ENCODE measurements at places on chromosomes 4 and X.

DNA sequence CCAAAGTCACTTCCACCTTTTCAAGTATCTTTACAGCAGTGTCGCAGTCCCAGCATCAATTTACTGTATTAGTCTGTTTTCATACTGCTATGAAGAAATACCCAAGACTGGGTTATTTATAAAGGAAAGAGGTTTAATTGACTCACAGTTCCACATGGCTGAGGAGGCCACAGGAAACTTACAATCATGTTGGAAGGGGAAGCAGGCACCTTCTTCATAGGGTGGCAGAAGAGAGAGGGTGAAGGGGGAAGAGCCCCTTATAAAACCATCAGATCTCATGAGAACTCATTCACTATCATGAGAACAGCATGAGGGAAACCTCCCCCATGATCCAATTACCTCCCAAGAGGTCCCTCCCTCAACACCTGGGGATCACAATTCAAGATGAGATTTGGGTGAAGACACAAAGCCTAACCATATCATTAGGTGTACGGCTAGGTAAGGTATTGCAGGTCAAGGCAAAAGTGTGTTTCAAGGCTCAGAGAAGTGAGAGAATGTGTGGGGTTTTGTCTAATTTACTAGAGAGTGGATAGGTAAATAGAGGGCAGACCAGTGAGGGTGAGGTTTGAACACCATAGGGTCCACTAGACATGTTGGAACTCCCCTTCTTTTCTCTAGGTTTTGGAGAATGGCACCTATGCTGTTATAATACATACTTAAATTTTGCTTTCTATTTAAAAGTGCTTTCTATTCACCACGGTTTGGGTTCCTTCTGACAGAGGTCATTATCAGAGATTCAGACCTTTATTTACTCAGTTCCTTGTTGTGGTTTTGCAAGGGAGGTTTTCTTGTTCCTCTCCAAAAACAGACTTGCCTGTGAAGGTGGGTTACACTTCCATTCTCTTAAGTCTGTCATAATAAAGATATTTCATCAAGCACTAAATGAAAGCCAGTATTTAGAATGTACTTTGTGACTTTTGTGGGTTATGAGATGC, 186.6 kb downstream of the CPEB2 start:
- DNase-seq: no peak

DNA sequence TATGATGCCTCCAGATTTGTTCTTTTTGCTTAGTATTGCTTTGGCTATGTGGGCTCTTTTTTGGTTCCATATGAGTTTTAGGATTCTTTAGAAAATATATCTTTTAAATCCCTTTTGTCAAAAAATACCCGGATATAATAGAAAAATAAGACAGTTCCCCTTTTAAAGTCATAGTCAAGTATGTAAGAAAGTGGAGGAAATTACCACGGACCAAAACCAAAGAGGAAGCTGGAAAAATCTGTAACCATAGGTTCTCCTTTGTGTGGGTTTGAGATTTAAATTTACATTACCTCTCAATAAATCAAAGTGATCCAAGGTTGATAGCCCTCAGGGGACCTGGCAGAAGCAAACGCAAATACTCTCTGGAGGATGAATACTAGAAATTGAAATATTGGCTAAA, 58.3 kb upstream of the PACRGL start:
- DNase-seq: no peak

DNA sequence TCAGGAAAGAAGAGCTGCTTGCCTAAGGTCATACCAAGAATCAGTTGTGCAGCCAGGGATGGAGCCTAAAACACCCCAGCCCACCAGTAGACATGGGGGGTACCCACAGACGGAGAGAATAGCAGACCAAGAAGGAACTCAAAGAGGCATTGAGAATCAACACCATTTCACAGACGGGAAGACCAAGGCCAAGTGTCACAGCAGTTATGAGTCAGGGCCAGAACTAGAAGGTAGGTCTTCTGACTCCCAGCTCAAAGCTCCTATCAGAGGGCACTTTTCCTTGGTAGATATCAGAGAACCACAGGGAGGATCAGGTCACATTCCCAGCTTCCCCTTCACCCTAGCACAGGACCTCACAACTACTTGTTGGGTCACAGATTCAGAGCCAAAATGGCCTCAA, 14.5 kb downstream of the OTUD5 start:
- DNase-seq: no peak

GRCh38 chr4:164012396-164013027, 518.0 kb downstream of the TMA16 start:
- DNase-seq: peak; percentile 65

DNA sequence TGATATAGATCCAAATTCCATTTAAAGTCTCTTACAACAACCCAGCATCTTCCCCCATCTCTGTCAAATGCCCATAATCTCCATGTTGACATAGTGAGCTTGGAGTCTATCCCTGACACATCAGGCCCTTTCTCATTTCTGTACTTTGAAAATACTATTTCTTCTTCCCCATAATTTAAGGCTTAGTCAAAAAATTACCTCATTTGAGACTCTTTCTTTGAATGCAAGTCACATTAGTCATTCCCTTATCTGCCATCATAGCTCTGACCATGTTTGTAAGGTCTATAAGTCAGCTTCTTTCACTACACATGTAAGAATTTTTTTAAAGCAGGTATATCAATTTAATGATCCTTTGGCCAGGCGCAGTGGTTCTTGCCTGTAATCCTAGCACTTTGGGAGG, 99.9 kb downstream of the DDX60 start:
- peak; percentile 80 for DNase-seq

DNA sequence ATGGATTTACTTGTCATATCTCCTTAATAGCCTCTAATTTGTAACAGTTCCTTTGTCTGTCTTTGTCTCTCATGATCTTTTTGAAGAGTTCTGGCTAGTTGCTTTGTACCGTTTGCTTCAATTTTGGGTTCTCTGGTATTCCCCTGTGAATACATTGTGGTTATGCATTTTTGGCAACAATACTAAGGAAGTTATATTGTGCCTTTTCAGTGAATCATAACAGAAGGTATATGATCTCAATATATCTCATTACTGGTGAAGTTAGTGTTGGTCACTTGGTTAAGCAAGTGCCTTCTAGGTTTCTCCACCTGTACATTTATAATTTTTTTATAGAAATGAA, 48.6 kb downstream of the DCLK2 start:
- DNase-seq: peak; percentile 51

- DNase-seq: no peak
These were observed 14.5 kb downstream of the GUCY1B1 start for GRCh38 chr4:155773196-155773800.

- DNase-seq: peak; percentile 63
These were observed 6.0 kb downstream of the FRG2 start for GRCh38 chr4:190020790-190021717.

- DNase-seq: no peak
These were observed 10.0 kb downstream of the HTRA3 start for GRCh38 chr4:8279321-8280157.

- DNase-seq: peak; percentile 18
These were observed 756.1 kb downstream of the SH3BGRL start for GRCh38 chrX:81957900-81958545.

DNA sequence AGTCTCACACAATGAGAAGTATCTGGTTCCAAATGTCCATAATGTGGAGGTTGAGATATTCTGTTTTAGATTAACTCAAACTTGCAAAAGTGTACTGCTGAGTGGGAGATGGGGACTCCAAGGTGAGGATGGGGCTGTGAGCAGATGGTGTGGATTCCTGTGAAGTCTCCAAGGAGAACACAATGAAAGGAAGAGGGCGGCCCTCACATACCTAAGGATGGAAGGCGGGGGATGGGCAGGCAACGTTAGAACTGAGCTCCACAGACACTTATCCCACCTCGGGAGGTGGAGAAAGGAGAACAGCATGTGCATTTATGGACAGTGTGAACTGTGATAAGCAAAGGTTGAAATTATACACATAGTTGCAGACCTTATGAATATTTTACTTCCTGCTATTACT, 9.9 kb upstream of the SPATA4 start:
- DNase-seq: no peak

DNA sequence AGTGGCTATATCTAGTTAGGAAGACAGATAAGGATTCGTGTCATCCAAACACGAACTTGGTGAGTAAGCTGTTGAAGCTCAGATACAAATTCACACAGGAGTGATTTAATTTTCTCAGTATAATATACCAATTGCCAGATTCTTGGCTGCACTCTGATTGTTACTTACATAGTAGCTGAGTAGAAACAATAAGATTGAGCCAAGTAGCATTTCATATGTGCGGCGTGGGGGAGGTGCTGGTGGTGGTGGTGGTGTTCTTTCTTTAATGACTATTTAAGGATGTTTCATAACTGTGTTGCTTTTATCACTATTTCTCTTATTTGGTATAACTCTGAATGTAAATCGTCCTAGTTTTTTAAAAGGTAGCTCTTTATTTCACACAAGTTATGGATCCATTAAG, 102.9 kb downstream of the UGT8 start:
- no peak for DNase-seq

DNA sequence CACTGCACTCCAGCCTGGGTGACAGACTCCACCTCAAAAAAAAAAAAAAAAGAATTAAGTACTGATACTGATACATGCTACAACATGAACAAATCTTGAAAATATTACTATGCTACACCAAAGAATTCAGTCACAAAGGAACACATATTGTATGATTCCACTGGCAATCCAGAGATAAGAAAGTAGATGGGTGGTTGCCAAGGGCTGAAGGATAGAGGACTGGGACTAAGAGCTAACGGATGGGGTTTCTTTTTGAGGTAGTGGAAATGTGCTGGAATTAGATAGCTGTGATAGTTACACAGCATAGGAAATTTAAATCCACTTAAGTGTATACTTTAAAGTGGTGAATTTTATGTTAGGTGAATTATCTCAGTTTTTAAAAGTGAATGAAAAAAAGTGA, 12.5 kb downstream of the ATP11C start:
- no peak for DNase-seq

DNA sequence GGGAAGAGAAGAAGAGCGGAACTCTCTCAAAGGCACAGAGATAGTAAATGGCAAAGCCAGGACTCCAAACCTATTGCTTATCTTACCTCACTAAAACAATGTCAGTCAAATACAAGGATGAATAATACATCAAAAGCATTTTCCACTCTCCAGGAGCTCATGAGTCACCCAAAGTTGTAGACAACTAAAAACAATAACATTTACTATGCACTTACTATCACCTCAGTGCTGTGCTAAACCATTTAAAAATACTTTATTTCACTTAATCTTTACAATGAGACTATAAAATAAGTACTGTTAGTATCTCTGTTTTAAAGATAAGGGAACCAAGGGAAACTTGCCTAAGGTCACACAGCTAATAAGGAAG, 163.2 kb upstream of the SPANXC start:
- peak; percentile 71 for DNase-seq

DNA sequence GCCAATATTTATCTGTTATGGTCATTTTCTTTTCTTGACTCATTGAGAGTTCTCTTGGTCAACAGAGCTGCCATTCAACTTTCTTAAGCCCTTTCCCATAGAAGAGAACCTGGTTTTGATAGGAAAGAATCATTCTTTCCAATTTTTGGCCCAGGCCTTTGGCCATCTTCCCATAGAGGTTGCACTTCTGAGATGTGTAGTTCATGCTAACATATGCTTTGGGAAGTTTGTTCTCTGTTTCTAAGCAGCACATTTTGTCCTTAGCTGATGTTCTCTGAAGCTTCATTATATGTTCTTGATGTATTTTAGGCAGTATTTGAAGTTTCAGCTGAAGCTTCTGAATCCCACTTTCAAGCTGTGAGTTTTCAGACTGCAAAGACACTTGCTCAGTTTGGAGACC, 161.1 kb downstream of the VEGFC start:
- no peak for DNase-seq

GRCh38 chrX:34058005-34058404, 74.1 kb downstream of the FAM47A start:
- no peak for DNase-seq

GRCh38 chrX:17968367-17968766, 107.3 kb upstream of the RAI2 start:
- DNase-seq: no peak

GRCh38 chr4:8552581-8553205, 27.5 kb upstream of the GPR78 start:
- DNase-seq: no peak

DNA sequence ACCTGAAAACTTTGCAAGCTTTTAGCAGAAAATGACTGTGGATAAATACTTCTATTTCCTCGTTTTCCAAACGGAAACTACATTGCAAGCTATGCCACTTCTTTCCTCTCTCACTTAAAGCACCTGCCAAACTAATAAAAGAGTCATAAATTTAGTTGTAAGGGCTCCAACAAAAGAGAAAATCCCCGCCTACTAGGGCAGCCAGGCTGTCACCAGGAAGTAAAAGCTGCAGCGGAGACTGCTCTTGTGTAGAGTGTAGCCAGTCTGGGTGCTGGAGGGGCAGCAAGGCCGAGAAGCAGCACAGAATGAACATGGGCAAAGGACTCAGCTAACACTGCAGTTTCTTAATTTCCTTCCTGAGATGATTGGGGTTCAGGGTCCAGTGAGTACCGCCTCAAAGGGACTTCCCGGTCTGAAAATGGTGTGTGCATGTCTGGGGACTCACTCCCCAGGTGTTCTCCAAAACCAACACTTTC, 89.3 kb upstream of the MAML3 start:
- no peak for DNase-seq

GRCh38 chrX:136963973-136964372, 69.8 kb downstream of the GPR101 start:
- DNase-seq: no peak

GRCh38 chrX:69127466-69127865, 37.8 kb downstream of the PJA1 start:
- DNase-seq: peak; percentile 20

- no peak for DNase-seq
These were observed 44.9 kb upstream of the ADAMTS3 start for GRCh38 chr4:72613959-72614358.

GRCh38 chr4:48557478-48557877, 67.4 kb downstream of the ZAR1 start:
- peak; percentile 18 for DNase-seq

GRCh38 chrX:108122748-108123147, 31.2 kb downstream of the ATG4A start:
- DNase-seq: peak; percentile 76

DNA sequence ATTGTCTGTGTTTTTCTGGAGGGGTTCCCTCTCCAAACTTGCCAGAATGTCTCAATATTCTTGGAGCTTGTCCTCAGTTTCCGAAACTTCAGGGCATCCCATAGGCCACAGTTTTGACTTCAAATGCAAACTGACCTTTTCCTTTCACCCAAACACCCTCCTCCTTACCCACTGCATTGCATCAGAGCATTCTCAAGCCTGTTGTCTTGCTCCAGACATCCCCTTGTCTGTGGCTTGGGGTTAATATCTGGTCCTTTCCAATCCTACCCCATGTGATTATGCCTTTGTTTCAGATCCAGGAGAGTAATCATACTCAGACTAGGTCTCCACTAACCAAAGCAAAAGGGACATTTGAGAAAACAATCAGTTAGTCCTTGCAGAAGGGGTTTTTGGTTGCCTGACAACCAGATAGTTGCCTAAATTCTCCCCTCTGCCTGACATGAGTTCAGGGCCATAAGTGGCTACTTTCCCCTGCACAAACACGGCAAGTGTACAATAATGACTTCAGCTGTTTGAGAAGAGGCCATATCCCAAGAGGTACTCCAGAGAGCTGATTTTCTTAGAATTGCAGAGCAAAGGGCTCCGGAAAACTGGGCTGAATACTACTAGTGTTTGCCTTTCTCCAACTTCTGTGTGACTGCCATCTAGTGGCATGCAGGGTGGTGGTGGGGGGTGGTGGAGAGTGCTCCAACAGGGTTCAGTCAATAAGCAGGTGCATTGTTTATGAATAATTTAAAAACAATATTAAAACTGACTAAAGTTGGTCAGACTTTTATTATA, 130.2 kb downstream of the CHRDL1 start:
- DNase-seq: peak; percentile 19

- no peak for DNase-seq
These were observed 228.1 kb downstream of the THOC2 start for GRCh38 chrX:123504630-123505270.

- peak; percentile 76 for DNase-seq
These were observed 3.7 kb upstream of the HDAC8 start for GRCh38 chrX:72576141-72576894.

Measured in epithelial cell of esophagus (primary cell).